Activated naive CD4-positive, alpha-beta T cell treated with anti-CD3 and anti-CD28 coated beads, Interleukin-2, amount 10 ng/mL, durations not matched to agents 7 days and 5 days (primary cell): ENCODE measurements at places on chromosomes 3 and 15.

GRCh38 chr15:92323525-92323924 lies 70.2 kb upstream of the ST8SIA2 start:
- no peak for DNase-seq

GRCh38 chr15:69629631-69630161 lies 177.1 kb downstream of the RPLP1 start:
- DNase-seq: no peak

DNA sequence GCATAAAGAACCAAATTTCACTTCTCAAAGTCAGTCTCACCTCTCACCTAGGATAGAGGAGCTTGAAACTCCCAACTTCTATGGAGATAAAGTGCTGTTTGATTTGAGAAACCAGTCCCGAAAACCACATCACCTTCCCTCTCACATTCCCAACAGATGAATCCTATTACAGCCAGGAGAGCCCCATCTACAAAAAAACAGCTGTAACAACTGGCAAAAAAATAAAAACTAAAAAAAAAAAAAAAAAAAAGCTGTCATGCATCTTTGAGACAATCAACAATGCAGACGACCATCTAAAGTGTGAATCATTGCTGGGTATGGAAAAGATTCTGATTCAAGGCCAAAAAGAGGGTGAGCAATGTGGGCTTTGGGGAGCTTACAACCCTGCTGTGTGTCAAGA lies 23.8 kb downstream of the HOMER2 start:
- DNase-seq: no peak

DNA sequence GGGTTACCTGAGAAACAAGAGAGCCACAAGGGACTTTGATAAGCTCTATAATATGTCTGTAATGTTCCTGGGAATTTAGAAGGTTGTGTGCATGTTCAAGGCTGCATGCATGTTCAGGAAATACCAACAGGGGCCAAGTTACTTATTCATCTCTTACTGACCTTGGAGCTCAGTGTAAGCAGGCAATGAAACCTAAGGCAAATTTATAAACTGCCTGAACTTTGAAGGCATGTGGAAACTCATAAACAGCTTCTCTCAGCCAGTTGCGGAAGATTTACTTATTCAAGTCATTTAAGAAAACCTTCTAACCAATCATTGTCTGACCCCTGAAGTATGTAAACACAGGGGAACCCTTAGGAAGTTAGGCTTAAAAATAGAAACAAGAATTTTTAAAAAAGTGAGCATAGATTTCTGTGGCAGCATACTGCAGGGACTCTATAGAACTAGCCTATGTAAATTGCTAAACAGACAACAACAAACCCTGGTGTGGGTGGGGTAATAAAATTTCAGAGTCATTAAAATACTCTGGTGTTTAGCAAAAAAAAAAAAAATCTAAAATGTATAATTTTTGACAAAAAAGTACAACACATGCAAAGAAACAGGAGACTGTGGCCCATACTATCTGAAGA lies 57.2 kb downstream of the SLC15A2 start:
- DNase-seq: no peak

- DNase-seq: peak; percentile 25
These were observed 147.6 kb downstream of the KLF13 start for GRCh38 chr15:31474059-31474868.

- no peak for DNase-seq
These were observed 42.4 kb upstream of the LARS2 start for GRCh38 chr3:45345846-45346580.
